Osteocyte (in vitro differentiated cells): ENCODE measurements at places on chromosomes 1 and 21.

DNA sequence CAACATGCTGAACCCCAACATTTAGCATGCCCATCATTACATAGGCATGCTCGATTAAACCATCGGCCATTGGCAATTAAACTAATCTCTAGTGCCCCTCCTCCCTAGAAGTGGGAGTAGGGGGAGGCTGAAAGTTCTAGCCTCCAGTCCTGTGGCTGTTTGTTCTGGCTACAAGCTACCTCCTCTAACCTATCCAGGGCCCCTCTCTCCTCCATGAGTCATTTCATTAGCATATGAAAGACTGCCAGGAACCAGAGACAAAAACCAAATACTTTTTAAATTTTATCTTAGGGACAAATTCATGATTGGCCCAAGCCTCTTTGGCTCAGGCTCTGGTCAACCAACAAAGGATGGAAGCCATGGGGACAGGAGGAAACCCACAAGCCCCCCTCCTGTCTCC is 231.1 kb downstream of the CACNA1E start:
- DNase-seq: no peak

- no peak for DNase-seq
Measured at GRCh38 chr1:100583827-100584226, 45.9 kb downstream of the GPR88 start.

DNA sequence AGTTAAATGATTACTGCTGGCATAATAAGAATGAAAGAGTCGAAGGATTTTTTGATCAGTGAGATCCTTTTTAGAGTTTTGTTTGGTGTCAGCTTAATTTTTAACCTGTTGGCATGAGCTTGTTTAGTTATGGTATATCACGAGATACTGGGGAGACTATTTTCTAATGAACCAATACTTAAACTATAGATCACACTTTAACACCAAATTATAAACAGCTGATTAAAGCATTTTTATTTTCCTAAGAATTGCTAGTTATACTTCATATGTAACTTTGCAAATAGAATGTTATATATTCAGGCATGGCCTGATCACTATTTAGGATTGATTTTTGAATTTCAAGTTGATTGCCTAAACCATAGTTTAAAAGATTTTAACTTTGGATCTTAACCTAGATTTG is 6.0 kb downstream of the DDX20 start:
- no peak for DNase-seq

GRCh38 chr1:217899614-217900013 is 268.5 kb downstream of the SPATA17 start:
- no peak for DNase-seq

GRCh38 chr1:64268653-64269557 is 65.5 kb downstream of the UBE2U start:
- DNase-seq: no peak

GRCh38 chr1:155071701-155072100 is 6.9 kb upstream of the EFNA3 start:
- DNase-seq: no peak

DNA sequence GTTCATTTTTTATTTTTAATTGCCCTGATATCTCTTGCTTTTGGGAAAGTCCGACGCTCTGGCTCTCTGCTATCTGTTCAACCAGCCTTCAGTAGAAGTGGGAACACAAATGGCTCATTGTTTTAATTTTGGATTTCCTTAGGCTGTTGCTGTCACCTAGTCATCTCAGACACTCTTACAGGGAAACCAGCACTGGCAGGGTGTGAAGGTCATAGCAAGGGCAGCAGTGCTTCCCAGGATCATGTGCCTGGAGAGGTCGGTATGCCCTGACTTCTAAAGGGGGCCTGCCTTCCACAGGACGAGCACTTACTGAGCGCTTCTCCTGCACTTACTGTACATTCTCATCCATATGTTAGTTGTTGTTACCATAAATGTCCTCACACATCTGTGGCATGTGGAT is 224.2 kb downstream of the DISC1 start:
- no peak for DNase-seq

GRCh38 chr1:61102041-61102440 is 19.7 kb downstream of the NFIA start:
- DNase-seq: no peak

- DNase-seq: peak; percentile 51
Measured at GRCh38 chr1:223215026-223215425, 72.0 kb upstream of the TLR5 start.

GRCh38 chr1:33330906-33331305 is 10.0 kb upstream of the A3GALT2 start:
- no peak for DNase-seq

DNA sequence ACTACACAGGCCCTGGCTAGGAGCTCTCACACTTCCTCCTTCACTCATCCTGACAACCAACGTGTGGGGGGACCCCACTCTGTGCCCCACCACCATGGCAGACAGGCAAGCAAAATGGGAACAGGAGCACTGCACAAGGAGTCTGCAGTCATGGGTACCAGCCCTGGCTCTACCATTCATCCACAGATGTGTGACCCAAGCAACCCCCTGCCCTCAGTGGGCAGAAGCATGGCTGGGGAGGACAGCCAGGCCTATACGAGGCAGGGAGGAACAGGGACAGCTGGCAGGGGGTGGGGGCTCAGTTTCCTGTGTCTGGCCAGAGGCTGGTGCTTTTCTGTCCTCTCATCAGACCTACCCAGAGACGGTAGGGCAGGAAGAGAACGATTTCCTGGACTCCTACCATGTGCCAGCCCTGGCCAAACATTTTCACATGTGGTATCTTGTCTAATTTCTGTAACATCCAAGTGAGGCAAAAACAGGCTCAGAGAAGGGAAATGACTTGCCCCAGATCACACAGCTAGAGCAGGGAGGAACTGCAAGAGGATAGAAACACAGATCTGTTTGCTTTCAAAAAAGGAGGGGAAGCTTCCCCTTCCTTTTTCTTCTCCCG is 178.0 kb downstream of the HIVEP3 start:
- DNase-seq: no peak

DNA sequence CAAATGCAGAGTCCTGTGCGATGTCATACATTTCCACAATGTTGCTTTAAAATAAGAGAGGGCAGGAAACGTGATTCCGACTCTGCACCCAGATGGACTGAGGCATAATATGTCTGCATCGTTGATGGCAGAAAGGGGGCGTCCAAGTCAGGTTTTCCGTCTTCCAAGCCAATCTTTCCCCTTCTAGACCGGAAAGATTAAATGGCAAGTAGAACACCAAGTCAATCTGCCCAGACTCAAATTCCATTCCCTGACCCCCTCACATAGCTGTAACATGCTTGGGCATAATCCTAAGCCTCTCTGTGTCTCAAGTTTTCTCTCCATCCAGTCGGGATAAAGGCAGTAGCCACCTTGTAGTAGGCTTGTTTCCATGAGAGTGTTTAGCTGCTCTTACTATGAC is 14.4 kb downstream of the PCP4 start:
- DNase-seq: no peak

GRCh38 chr1:155019377-155020245 is 14.0 kb downstream of the DCST2 start:
- DNase-seq: no peak

DNA sequence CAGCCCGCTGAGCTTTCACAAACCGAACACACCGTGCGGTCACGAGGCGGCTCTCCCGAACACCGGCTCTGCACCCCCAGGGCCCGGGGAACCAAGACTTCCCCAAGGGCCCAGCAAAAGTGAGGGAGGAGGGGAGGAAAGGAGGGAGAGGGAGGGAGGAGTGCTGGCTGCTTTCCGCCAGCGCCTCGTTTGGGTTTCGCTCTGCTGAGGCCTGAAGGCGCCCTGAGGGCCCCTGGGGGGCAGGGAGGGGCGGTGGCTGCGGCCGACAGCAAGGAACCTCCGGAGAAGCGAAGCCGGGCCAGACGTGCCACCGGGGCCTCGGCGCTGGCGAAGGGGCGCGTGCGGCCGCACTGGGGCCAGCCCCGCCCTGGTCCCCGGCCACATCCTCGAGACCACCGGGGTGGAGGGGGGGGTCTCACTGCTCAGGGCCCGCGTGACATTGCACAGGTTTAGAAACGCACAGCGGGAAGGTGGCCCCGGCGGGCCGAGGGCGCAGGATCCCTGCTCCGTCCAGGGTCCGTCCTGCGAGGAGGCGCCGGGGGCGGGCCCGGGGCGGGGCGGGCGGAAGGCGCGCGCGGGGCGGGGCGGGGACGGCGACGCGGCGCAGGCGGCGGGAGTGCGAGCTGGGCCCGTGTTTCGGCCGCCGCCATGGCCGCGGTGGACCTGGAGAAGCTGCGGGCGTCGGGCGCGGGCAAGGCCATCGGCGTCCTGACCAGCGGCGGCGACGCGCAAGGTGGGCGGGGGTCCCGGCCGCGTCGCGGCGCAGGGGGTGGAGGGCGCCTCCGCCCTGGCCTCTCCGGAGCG is at the start of gene PFKL:
PFKL (plus strand) TSS at position 596 of the 804 bp plus-strand sequence; CDS start at position 649, 53 bp downstream.
- DNase-seq: no peak

- DNase-seq: no peak
Measured at GRCh38 chr1:2300004-2300771, 72.1 kb downstream of the SKI start.

DNA sequence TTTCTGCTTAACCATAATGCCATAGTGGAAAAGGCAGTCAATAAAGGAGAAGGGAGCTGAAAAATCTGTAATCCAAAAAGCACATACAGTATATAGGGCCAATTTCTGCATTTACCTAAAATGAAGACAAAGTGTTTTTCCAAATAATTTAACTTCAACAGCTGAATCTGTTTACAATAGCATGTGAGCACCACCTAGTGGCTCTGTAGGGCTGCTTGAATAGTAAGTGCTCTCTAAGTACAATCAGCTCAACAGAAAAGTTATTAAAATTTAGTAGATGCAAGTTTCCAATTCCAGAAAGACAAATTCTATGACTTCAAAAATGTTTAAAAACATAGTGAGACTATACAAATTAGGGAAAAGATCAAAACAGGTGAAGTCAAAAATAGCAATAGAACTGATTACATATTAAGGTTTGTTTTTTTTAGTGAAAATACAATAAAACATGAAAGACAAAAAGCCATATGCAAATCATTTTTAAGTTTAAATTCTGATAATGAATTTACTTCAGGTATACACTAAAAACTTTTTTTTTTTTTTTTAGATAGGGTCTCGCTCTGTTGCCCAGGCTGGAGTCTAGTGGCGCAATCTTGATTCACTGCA is 220.0 kb downstream of the SETD4 start:
- DNase-seq: no peak

DNA sequence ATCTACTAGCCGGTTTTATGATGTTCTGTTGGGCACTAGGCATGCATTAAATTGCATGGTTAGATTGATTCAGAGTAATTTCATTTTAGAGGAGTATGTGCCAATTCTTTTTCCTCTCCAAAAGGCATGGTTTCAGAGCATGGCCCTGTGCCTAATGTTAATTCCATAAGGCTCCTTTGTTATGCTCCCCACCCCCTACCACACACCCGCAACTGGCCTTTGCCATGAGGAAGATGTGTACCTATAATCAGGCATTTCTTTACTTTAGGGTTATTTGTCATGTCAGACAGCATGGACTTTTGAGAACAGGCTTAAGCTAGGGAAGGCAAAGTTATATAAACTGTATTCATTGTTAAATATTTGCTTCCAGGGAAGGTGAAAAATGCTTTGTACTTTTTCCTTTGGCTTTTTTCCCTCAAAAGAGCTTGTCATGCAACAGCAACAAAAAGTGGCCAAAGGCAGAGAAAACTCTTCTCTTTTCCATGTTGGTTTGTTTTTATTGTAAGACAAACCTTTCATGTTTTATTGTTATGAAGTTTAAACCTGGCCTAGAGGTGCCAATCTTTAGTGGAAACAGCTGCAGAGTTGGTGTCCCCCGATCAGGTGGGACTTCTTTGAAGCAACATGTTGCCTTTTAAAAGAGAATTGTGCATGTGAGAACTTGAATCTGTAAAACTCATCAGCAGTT is 24.3 kb upstream of the NBL1 start:
- no peak for DNase-seq

DNA sequence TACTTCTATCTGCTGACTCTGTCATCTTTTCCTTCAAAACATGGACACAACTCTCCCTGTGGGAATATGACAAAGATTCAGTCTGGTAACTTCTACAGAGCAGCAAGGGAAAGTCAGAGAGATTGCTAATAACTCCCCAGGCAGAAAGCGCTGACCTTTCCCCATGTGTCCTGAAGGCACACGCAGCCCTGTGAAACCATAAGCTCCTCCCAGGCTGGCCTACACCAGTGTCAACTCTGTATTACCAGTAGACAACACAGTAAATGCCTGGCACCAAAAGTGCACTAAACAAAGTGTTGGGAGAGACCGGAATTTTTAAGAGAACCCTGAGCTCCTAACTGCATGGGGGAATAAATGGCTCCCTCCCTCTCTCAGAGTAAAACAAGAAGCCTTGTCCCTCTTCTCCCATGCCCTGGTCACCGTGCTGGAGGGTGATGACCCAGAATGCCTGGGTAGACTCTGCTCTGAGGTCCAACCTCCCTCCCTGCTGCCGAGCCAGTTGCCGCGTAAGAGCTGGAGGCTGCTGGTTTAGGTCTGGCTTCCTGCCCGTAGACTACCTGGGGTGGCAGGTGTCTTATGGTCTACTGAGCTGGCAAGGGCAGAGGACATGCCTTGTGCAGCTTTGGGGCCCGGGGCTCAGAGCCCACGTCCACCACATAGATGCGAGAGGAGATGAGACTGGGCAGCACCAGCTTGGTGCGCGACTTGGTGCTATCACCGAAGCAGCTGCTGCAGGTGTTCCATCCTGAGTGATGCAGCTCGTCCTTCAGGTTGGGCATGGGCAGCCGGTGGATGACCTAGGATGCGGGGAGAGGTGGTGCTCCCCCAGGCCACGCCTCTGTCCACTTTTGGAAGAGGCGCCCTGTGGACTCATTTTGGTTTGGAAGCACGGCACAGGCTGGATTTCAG is 3.9 kb downstream of the SELENBP1 start:
- DNase-seq: no peak

- no peak for DNase-seq
Measured at GRCh38 chr1:1869469-1869868, 21.4 kb downstream of the GNB1 start.

DNA sequence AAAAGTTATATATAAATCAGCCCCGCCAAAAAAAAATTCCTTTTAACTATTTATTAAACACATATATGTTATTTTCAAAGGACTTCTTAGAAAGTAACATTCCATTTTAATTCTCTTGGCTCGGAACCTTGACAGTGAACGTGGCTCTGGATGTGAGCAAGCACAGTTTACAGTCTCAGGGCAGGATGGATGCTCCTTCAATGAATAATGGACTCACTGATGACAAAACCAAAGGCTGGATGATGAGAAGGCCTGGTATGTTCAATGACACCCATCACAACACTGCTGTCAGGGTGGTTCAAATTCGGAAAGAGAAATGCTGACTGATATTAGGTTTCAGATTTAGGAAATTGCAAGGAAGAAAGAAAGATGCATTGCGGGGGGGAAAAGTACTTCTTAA is 148.8 kb downstream of the SIPA1L2 start:
- no peak for DNase-seq

DNA sequence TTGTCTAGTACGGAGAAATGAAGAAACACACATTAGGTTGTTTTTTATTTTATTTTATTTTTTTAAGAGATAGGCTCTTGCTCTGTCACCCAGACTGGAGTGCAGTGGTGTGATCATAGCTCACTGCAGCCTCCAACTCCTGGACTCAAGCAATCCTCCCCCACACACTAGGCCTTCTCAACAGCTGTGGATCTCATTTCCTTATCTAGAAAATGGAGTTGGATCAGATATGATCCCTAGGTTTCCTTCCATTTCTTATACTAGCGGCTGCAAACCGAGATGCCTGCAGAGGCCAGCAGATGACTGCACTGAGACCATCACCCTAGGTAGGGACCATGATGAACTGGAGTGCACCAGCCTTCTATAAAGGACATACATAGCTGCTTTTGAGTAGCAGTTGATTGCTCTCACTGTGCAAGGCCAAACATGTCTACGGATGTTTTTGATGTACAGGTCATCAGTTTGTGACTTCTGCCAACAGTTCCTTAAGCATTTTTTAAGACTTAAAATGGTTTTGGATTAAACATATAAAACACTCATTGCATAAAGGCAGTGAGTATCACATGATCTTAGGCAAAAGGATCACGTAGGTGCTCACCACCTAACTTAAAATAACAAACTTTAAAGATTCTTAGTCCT is 11.4 kb upstream of the KLHL12 start:
- no peak for DNase-seq
